Ovary (tissue), 10 donors: ENCODE measurements at places on chromosomes 5 and 9.
A peak's percentile ranks its signal among the peaks of the same experiment; 100 is the strongest.

DNA sequence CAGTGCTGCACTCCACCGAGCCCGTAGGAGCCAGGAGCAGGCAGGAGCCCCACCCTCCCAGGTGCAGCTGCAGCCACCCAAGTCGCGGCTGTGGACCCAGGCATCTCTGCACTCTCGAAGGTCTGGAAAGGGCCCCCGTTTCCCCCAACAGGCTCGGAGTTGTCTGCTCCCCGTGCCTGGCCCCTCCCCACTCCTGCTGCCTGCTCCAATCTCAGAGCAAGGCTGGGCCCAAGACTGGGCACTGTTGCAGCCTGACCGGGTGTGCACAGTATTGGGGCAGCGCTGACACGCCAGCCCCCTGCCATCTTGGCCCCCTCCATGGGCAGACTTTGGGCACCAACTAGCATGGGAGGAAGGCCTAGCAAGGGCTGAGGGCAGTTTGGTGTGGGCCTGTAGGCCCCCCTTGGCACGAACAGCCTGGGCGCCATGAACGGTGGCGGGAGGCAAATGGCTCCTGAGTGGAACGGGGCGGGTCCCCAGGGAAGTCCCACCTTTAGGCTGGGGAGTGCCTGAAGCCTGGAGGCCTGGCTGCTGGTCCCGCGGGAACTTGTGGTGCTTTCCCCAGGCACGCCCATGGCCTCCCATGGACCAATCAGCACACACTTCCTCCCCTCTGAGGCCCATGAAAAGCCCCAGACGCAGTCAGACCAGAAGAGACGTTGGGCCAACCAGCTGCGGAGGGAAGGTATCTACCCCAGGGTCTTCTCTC lies 60.4 kb downstream of the PSAT1 start:
- DNase-seq: no peak

DNA sequence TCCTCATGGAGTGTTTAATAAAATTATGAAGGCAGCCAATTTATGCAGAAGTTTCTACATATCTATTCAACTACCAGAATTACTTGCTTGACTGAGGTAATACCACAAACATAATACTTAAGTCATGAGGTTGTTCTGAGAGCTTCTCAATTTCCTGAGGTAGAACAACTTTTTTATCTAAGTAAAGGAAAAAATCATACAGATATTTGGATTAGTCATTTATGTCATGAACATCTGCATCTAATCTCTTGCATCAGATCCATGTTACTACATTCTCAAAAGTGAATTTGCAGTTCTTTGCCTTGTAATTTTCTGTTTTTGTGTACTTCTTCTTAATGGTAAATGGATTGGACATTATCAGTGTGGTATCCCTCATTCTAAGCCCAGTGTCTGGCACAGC lies 60.4 kb upstream of the RGMB start:
- DNase-seq: no peak

DNA sequence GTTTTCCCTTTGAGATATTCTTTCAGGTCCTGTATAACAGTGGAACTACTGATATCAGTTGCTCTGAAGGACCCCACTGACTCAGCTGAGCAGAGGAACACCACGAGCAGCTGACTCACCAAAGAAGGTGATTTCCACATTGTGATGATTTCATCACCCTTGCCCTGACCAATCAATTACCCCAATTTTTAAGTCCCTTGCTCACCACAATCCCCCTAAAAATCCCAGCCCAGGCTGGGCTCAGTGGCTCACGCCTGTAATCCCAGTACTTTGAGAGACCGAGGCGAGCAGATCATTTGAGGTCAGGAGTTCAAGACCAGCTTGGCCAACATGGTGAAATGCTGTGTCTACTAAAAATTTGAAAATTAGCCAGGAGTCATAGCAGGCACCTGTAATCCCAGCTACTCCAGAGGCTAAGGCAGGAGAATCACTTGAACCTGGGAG lies 125.3 kb upstream of the ABCA1 start:
- DNase-seq: no peak

GRCh38 chr5:95870105-95870672 lies 47.7 kb upstream of the GLRX start:
- DNase-seq: no peak

DNA sequence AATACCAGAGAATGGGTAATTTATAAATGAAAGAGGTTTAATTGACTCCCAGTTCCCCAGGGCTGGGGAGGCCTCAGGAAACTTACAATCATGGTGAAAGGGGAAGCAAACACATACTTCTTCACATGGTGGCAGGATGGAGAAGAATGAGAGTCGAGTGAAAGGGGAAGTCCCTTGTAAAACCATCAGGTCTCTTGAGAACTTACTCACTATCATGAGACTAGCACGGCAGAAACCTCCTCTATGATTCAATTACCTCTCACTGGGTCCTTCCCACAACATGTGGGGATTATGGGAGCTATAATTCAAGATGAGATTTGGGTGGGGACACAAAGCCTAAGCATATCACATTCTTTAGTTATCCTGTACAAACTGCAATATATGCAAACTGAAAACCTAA lies 609.4 kb downstream of the MTRR start:
- no peak for DNase-seq

GRCh38 chr5:43631182-43631910 lies 28.4 kb downstream of the NNT start:
- peak; percentile 34 for DNase-seq

GRCh38 chr9:91332546-91333231 lies 29.0 kb downstream of the AUH start:
- DNase-seq: no peak

DNA sequence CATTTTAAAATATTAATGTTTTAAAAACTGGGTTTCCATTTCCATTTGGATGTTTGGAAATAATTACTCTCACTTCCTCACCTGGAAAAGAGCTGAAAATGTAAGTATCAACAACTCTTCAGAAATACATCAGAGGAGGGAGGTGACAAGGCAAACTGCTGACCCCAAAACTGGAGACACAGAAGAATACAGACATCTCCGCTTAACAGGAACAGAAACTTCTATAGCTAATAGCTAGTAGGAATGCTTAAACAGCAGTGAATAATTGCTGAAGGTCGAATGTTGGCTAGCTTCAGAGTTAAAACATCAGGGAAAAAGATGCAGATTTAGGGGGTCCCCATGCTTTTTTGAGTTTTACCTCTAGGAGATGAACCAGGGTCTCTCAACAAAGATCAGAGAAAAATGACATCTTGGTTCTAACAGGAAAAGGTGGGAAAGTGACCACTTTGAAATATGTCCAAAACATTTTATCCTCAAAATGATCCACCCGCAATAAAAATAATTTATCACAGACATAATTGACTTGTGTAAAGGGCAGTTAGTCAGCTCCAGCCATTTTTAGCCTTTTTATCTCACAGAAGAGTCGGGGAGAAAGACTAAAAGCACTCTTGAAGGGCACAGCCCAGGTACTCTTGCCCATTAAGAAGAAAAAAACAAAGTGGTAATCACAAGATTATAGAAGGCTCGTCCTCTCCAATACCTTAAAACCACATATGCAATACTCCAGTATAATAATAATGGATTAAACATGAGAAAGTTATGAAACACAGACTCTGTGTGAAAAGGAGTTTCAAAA lies 1474.9 kb downstream of the EFNA5 start:
- no peak for DNase-seq

GRCh38 chr5:91212714-91213092 lies 170.4 kb downstream of the ARRDC3 start:
- peak; percentile 15 for DNase-seq

GRCh38 chr5:68646144-68646543 lies 430.6 kb downstream of the PIK3R1 start:
- DNase-seq: no peak

- DNase-seq: no peak
These were observed 1.5 kb upstream of the GLRA1 start for GRCh38 chr5:151926188-151926587.

DNA sequence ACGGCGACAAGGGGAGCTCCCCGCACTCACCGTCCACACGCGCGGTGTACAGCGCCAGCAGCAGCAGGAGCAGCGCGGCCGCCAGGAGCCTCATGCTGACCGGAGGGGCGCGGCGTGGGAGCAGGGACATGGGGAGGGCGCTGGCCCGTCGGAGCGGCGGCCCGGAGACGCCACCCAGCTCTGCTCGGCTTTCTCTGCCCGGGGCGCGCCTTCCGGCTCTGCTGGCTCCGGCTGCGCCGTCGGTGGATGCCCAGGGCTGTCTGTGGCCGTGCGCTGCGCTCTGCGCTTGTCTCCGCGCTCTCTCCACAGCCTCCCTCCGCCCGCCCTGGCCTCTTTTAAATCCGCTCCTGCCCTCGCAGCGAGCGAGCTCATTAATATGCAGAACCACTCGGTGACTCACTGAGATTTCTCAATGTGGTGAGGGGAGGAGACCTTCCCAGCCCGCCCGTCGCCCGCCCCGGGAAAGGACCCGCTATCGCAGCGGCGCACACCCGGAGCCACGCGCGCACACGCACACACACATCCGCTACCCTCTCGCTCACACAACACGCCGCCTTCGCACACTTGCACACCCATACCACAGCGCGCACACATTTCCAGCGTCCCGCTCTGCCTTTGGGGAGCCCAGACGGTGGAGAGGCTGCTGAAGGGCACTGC lies at the start of gene CXCL14:
Gene CXCL14, minus strand, starts transcription at position 307 of the 657 bp plus-strand sequence. Its CDS starts 213 bp downstream, at position 94.
- DNase-seq: no peak

- DNase-seq: no peak
These were observed 25.1 kb downstream of the ERGIC1 start for GRCh38 chr5:172858990-172859811.

- no peak for DNase-seq
These were observed 44.3 kb downstream of the GLRA1 start for GRCh38 chr5:151880324-151880723.

- no peak for DNase-seq
These were observed 66.1 kb upstream of the ADRA1B start for GRCh38 chr5:159850160-159850559.

DNA sequence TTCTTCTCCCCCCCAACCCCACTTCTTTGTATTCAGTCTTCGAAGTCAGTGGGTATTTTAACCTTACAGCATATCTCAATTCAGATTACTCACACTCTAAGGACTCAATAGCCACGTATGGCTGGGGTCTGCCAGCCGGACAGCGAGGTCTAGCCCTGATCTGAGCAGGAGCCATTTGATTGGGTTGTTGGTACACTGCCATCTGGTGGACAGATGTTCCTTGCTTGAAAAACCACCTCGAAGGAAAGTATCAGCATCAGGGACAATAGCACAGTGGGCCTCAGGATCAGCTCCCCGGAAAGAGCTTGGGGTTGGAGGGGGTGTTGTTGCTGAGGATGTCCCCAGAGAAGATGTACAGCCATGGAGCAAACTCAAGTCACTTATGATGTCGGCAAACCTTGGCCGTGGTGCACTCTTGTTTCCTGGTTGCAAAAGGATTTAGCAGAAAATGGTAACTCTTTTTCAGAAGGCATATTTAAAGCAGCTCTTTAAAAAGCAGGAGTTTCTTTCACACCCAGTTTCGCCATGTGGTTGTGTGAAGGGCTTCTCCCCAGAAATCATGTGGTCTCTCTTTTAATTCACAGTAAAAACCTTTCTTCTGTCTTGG lies 31.7 kb upstream of the KCNMB1 start:
- DNase-seq: peak; percentile 63

GRCh38 chr9:124782661-124783574 lies 6.0 kb downstream of the OLFML2A start:
- DNase-seq: no peak

- DNase-seq: no peak
These were observed 33.4 kb downstream of the MAP1B start for GRCh38 chr5:72140711-72141110.
